ENCODE measurements at places on chromosomes 3 and 15.

DNA sequence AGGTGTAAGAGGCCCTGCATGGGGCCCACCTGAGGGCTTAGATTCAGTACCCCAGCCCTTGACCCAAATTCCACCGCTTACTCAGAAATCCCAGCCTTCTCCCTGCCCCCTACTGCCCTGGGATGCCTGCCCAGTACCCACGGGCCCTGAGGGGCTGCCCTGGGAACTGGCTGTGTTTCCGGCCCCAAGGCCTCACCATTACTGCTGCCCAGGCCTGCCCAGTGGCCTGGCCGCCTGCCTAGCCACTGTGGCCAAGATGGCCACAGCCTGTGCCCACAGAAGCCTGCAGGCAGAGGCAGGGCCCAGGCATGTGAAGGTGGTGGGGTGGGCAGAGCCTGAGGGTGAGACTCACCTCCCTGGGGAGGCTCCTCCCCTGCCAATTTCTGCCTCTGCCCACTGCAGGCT lies 6.1 kb upstream of the PRKCD start:
- DNase-seq, result no peak

DNA sequence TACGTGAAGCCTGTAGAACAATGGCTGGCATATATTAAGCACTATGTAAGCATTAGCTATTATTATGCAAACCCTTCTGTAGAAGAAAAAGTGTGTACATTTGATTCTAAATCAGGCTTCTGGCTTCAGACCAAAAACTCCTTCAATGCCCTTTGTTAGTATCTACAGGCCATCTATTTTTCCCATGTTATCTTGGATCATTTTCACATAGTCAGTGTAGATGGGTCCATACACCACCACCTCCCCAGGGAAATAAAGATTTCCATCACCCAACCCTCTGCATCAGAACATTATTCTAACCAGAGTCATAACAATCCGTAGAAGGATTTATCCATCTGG lies 8.0 kb upstream of the KLHL6 start:
- peak; percentile 100 for DNase-seq

- no peak for DNase-seq
Observed at GRCh38 chr3:190968616-190969015, 106.1 kb upstream of the GMNC start.

DNA sequence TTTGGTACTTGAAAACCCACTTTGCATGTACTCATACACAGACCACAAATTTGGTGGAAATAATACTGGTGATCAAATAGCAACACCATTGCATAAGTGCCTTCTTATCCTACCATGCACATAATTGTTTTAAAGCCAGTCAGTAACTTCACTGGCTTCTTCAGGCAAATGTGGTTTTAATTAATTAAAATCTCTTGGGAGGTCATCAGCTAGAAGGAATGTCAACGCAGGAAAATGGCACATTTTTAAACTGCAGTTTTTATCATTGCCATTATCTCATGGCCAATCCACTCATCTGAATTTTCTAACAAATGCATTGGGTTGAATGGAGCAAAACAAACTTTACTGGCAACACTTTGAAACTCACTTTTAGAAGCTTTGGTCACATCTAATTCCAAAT lies 105.7 kb upstream of the ZPLD1 start:
- no peak for DNase-seq

- DNase-seq, result peak; percentile 73
Observed at GRCh38 chr3:193788189-193788991, 195.4 kb downstream of the OPA1 start.

DNA sequence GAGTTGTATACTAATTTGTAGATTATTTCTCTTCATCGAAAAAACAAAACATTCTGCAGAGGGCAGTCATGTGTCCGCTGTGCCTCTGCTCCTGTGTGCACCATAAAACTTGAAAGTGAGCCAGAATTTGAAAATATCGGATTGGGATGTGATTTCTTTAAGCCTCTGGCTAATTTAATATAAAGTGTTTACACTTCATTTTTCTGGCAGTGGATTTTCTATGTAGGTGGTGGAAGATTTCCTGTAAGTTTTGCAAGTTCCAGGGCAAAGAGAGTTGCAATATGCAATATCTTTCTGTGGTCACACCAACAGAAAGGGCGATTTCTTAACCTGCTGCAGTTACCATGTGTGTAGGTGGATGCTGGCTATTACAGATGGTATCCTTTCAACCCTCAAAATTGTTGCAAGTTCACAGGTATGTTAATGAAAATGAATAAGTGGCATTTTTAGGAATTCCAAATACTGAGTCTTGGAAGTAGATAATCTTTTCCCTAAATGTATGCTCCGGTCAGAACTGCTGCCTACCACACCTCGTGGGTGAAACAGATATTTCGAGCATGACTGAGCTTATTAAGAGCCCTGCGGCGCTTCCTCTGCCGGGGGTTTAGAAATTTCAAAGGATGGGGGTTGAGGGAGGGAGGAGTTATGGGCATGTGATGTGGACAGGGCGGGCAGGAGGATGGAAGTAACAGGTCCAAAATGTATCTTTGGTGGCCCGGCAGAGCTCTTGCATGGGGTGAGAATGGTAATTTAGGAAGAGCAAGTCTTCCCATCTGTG lies 134.0 kb downstream of the PGPEP1L start:
- DNase-seq, result no peak

- DNase-seq, result no peak
Observed at GRCh38 chr3:143352850-143353550, 233.4 kb downstream of the CHST2 start.

DNA sequence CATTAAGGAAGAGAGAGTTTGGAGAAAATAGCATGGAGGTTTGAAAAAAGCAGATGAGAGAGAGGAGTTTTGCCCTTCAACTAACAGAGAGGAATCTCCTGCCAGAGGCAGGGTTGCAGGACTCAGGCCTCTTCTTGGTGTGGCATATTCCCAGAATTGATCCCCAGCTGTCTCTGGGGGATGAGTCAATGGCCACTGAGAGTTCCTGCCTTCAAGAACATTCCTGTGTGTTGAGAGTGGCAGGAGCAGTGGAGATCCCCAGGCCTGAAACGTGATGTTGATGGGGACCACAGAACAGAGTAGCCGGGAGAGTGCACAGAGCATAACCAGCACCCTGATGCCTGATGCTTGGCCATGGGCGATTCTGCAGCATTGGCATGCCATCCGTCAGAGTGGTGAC lies 348.4 kb upstream of the THBS1 start:
- no peak for DNase-seq

GRCh38 chr15:75034615-75035014 lies 11.2 kb downstream of the PPCDC start:
- DNase-seq, result no peak

DNA sequence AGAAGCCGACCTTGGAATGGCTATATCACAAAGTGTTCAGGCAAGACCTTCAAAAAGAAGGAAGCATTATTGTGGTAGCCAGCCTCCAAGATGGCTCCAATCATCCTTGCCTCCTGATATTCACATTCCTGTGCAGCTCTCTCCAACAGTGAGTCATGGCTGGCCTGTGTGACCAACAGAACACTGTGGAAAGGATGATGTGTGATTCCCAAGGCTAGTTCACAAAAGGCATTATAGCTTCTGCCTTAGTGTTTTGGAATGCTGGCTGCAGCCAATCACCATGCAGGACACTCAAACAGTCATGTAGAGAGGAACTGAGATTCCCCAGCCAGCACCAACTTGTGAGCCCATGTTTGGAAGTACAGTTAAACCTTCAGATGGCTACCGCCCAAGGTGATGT lies 102.6 kb downstream of the EFL1 start:
- no peak for DNase-seq

GRCh38 chr15:65204931-65205660 lies 6.2 kb downstream of the CILP start:
- DNase-seq, result no peak

- DNase-seq, result no peak
Observed at GRCh38 chr3:113268942-113269341, 57.6 kb downstream of the BOC start.

- no peak for DNase-seq
Observed at GRCh38 chr3:76222201-76222600, 436.9 kb upstream of the ZNF717 start.

GRCh38 chr3:185934174-185934557 lies 3.6 kb downstream of the TRA2B start:
- no peak for DNase-seq

DNA sequence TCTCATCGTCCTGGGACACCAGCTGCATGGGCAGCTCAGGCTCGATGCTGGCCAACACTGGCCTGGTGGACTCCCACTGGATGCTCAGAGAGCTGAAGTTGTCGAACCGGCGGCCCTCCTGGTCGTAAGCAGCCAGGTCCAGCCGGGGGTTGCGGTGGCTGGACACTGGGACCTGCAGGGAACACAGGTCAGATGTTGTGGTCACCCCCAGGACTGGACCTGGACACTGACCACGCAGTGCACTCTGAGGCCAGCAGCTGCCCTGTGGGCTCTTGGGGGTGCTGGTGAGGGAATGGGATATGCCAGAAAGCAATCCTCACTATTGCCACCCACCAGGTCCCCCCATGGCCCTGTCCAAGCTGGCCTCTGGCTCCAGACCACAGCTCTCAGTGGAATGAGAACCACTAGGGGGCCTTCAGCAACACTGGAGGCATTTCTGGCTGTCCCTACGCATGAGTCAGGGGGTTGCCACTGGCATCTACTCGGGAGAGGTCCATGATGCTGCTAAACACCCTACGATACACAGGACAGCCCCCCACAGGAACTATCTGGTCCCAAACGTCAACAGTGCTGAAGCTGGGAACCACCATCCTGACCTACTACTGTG lies 66.1 kb downstream of the NUP210 start:
- DNase-seq, result no peak

Data from HAP-1 (cell line).